Activated T-helper 1 cell treated with anti-CD3 and anti-CD28 coated beads, Interleukin-2, amount 50 U/mL, for 16 hours (primary cell): ENCODE measurements at places on chromosomes 3 and 15.

GRCh38 chr3:80542456-80542855 is 774.7 kb upstream of the ROBO1 start:
- DNase-seq, result no peak

GRCh38 chr15:28919201-28919635 is 33.4 kb downstream of the APBA2 start:
- no peak for DNase-seq

DNA sequence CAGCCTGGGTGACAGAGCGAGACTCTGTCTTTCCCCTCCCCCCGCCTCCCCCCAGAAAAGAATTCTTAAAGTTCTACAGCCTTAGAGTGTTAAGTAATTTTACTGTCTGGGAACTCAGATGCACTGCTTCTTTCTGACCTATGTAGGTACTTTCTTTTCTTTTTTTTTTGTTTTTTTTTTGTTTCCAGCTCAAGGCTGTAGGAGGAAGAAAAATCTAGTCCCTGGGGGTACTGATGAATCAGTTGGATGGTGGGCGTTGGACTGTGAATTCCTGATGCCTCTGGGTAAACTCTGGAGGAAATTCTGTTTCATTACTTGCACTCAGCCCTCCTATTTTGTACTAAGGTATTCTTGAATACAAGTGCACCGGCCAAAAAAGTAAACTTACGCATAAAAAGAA is 10.8 kb downstream of the GHRL start:
- DNase-seq, result no peak

GRCh38 chr15:51285399-51285798 is 53.0 kb downstream of the CYP19A1 start:
- no peak for DNase-seq

DNA sequence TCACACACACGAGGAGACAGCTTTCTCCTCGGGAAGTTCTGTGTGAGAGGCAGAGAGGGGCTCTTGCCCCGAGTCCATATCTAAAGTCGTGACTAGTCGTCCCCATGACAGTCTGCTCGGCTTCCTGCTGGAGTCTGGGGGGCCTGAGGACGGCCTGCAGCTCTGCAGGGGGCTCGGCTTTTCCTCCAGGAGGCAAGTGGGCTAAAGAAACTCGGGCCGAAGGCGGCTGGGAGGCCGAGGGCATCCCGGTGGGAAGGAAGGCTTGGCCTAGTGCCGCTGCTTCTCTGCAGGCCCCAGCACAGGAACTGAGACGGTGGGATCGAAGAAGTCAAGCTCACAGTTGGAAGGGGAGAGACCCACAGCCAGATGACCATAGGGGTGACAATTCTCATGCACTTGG is 25.4 kb upstream of the PIGZ start:
- DNase-seq, result no peak

DNA sequence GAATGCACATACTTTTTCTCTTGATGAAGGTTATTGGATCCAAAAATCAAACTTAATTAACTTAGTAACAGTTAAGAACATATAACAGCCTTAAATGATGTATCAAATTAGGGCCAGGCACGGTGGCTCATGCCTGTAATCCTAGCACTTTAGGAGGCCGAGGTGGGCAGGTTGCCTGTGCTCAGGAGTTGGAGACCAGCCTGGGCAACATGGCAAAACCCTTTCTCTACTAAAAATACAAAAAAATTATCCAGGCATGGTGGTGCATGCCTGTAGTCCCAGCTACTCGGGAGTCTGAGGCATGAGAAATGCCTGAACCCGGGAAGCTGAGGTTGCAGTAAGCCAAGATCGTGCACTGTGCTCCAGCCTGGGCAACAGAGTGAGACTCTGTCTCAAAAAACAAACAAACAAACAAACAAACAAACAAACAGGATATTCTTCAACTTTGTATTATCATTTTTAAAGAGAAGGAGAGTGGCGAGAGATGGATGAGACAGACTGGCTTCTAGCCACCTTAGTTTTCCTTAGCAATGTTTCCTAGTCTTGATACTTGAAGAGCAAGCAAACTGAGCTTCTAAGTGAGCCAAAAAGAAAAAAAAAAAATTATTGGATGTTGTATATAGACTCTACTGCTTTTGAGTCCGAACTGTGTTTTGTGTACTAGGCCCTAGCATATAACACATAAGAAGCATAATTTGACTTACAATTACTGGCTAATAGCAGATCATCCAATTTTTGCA is 13.8 kb downstream of the SPRED1 start:
- DNase-seq, result no peak

GRCh38 chr3:153688301-153689120 is 432.7 kb upstream of the ARHGEF26 start:
- no peak for DNase-seq

- no peak for DNase-seq
Observed at GRCh38 chr3:107740992-107741896, 218.5 kb downstream of the BBX start.

DNA sequence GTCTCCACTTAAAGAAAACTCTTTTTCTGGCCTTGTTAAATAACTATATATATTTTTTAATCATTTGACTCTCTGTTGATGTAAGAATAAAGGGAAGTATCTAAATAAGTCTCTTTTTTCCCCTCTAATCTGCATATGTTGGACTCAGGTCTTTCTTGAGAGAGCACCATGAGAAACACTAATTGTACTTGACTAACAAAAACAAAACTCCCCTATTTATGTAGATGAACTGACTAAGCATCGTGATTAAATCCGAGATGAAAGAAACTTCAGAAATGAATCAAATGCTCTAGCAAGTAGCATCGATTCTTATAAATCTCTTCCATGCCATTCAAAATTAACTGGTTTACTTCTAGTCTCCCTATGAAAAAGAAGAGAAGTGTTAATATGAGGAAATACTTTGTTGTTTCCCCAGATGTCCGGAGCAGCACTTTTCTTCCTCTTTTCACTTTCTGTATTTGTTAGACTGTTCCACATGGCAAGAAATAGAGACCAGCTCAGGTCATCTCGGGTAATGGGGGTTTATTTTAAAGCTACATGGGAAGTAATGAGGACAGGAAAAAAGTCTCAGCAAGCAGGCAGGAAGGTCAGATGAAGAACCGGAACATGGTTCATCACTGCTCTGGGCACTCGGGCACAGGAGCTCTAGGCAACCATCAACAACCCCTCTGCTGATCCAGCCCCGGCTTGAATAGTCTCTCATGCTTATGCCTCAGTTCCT is 288.3 kb downstream of the CNTN6 start:
- no peak for DNase-seq

- no peak for DNase-seq
Observed at GRCh38 chr3:150469031-150469930, 61.2 kb downstream of the TSC22D2 start.

- DNase-seq, result no peak
Observed at GRCh38 chr3:161014843-161015749, 90.1 kb downstream of the B3GALNT1 start.

GRCh38 chr3:88767746-88768145 is 339.7 kb upstream of the EPHA3 start:
- no peak for DNase-seq

GRCh38 chr3:139676108-139676507 is 1.7 kb downstream of the NMNAT3 start:
- no peak for DNase-seq

DNA sequence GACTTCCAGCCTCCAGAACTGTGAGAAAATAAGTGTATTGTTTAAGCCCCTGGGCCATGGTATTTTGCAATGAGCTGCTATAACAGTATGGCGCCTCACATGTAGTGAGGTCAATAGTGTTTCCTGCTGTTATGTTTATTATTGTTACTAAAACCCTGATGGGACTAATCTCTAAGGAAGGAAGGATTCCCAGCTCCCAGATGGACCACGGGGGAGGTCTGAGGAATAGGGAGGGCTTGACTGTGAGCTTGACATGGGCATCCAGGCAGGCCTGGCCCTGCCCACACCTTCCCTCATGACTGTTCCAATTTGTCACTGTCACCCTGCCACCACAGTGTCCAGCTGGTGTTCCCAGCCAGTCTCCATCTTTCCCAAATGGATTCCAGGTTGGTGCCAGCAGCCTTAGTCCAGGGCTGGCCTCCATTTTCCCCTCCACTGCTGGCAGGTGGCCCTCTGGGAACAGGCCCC is 14.5 kb upstream of the SLC41A3 start:
- DNase-seq, result no peak

- DNase-seq, result no peak
Observed at GRCh38 chr15:91264651-91265351, 164.7 kb downstream of the SV2B start.

- DNase-seq, result no peak
Observed at GRCh38 chr3:36786921-36787890, 22.9 kb upstream of the DCLK3 start.

GRCh38 chr15:70252056-70252950 is 154.6 kb upstream of the TLE3 start:
- DNase-seq, result no peak

DNA sequence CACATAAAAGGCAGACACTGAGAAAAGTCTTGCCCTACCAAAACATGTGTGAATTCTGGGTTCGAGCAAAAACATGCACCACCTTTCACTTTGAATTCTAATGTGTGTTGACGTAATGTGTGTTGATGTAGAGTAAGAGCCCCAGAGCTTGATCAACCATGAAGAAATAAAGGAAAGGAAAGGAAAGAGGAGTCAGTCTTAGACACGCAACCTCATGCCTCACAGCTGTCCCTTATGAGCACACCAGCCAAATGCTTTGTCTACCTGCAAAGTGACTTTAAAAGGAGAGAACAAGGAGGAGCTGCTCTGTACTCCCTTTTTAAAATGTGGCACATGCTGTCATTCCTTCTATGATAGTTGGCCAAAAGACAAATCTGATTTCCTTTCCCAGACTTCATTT is 80.8 kb downstream of the RFTN1 start:
- no peak for DNase-seq

DNA sequence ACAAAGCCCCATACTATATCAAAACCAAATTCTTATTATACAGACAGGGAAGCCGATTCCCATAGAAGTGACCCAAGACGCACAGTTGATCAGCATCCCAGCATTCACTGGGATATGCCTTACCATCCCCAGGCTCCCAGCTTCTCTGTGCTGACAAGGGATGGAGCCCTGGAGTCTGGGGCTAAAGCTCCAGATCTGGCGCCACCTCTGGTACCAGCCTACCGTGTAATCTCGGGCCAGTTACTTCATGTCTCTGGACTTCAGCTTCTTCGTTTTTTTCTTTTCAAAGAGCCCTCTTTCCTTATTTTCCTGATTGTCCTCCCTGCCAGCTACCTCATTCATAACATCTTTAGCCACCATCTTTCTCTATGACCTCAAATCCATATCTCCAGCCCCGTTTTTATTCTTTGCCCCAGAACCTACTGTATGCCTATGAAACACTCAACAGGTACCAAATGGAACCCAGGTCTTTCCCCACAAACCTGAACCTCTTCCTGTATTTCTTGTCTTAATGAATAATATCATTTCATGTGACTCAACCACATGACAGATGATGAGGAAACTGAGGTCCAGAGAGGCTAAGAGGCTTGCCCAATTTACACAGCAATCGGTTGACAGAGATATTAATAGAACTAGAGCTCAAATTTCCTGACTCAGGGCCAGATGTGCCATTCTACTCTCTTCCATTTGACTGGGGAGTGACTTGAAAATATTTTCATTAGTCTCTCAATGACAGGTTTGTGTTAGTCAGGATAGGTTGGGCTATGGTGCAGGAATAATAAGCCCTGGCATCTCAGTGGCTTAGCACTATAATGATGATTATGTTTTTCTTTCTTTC is 85.4 kb upstream of the TLE3 start:
- no peak for DNase-seq

GRCh38 chr15:74829486-74829885 is 3.1 kb downstream of the CPLX3 start:
- no peak for DNase-seq
